ENCODE measurements at places on chromosomes 7 and 10.

DNA sequence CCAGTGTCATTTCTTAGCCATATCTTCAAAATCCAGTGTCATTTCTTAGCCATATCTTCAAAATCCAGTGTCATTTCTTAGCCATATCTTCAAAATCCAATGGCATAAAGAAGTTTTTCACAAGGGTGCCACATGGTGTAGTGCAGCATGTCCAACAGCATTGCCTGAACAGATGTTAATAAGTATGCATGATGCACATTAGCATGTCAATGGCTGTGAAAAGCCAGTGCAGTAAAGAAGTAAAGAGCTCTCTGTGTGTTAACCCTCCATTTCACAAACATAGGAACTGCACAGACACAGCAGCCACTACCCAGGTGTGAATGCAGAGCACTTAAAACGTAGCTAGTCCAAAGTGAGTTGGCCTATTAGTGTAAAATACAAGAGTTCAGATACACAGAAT is 89.8 kb downstream of the GNAI1 start:
- DNase-seq, result no peak

DNA sequence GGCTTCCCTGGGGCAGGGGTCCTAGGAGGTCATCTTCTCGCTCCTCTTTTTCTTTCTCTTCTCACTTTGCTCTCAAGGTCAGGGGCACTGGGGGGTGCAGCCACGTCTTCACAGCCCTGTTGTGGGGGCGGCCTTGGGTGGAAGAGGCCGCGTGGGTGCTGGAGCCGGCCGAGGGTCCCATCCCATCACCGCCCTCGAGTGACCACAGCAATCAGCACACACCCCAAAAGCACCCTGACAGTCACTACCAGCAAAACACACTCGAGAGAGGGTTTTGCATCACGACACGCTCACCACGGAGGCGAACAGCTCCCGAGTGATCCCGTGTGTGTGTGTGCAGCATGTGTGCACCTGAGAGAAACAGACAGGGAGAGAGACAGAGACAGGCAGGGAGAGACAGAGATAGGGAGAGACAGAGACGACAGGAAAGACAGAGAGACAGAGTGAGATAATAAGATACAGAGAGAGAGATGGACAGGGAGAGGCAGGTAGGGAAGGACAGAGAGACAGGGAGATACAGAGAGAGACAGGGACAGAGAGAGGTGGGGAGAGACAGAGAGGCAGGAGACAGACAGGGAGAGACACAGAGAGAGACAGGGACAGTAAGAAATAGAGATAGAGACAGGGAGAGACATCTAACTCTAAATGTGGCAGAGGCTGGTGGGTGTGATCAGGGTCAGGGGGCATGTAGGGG is 100.9 kb downstream of the WDR37 start:
- no peak for DNase-seq

GRCh38 chr7:134514663-134515062 is 12.7 kb upstream of the AKR1B10 start:
- DNase-seq, result peak; percentile 29

GRCh38 chr7:141495057-141495456 is 56.2 kb upstream of the AGK start:
- no peak for DNase-seq

DNA sequence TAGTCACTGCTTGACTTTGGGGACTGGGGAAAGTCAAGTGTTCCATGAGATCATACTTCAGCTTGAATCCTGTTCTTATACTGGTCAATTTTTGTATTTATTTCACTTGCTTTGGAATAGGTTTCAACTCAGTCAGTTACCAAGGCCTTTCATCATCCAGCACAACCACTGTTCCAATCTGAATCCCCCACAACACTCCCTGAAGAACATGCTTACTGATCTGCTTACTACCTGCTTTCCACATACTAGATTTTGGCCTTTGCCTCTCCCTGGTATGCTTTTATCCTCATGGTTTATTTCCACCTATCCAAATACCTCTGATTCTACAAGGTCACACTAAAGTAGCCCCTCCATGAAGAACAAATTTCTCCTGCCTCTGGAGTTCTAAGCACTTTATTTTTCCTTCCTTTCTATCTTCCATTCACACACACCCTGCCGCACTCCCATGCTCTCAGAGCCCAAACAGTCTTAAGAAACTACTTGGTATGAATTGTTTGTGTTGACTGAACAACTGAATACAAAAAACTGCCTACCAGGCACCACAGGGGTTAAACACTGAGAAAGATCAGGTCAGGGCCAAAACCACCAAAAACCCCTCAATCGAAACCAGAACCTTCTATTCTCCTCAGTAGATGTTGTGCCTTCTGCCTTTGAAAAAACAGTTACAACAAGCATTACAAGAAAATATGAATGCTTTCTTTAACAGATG is 178.1 kb downstream of the AVL9 start:
- DNase-seq, result no peak

DNA sequence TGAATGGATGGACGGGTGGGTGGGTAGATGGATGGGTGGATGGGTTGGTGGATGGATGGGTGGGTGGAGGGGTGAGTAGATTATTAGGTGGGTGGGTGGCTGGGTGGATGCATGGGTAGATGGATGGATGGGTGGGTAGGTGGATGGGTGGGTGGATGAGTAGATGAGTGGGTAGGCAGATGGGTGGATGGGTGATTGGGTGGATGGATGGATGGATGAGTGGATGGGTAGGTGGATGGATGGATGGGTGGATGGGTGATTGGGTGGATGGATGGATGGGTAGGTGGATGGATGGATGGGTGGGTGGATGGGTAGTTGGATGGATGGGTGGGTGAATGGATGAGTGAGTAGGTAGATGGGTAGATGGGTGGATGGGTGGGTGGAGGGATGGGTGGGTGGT is 59.6 kb upstream of the ADGRA1 start:
- DNase-seq, result no peak

GRCh38 chr10:118662228-118663035 is 67.0 kb upstream of the PRLHR start:
- DNase-seq, result no peak

DNA sequence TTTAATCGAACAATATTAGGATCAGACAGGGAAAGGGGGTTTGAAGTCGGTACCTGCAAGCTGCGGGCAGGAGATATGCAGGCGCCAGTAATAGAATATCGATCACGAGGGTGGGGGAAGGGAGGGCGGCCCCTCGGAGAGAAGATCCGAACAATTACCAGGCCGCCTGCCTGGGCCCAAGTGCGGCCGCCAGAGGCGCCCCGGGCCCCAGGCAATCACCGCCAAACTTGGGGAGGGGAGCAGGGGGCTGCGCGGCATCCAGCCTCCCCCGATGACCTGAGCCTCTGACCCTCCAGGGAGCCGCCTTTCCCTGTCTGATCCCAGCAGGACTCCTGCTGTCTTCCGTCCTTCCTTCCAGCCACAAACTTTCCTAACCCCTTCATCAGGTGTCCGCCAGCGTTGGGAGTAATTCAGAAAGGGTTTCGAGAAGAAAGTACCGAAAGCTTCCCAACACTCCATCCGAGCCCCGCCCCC is 1.1 kb downstream of the NKX1-2 start:
- DNase-seq, result no peak

DNA sequence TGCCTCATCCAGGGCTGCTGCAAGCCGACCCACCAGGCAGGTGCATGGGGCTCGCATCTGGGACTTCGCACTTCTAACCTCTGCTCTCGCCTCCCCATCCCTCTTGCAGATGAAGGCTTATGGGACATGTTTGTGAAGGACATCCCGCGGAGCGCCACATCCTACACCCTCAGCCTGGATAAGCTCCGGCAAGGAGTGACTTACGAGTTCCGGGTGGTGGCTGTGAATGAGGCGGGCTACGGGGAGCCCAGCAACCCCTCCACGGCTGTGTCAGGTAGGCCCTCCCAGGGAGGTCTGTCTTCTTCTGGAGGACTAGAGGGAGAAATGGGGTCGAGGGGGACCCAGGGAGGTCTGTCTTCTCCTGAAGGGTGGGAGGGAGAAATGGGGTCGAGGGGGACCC is 448.9 kb upstream of the FOXK1 start:
- no peak for DNase-seq

DNA sequence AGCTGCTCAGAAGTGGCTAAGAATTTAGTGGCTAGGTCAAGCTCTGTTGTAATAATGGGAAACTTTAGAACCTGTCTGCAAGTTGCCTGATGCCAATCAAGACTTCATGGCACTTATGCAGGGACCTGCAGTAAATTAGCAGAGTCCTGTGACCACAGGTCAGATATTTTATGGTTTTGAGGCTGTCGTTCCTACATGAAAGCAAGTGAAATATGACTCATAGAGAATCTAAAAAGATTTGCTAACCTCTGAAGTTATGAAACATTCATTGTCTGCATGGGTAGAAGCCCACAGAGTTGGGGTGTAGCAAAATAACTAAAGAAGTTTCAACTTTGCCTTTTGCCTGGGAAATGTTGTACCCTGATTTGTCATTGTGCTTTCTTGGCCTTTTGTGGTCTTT is 32.3 kb downstream of the SLC39A12 start:
- no peak for DNase-seq

GRCh38 chr10:30683496-30683895 is 53.9 kb upstream of the LYZL2 start:
- no peak for DNase-seq

DNA sequence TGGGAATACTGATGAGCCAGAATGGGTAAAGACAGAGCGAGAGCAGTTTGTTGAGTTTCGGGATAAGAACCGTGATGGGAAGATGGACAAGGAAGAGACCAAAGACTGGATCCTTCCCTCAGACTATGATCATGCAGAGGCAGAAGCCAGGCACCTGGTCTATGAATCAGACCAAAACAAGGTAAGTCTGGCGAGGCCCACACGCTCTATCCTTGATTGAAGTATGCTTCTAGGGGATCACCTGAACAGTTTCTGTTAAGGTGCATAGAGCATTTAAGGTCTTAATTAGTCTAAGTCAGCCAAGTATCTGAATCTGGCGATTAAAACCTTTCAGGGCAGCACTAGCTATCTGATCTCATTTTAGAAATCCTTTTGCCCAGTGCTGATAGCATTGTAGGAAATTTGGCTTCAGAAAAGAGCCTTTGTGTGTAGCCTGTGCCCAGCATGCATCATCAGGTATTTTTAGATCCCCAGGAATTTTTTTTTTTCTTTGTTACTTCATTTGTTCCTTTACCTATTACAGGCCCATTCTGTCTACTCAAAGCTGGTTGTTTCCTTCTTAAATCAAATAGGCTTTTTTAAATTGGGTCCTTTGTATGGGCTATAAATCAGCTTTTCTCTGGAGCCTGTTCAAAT is 8.0 kb downstream of the OPN1SW start:
- no peak for DNase-seq

- no peak for DNase-seq
Observed at GRCh38 chr10:112721080-112721698, 228.9 kb upstream of the TCF7L2 start.

DNA sequence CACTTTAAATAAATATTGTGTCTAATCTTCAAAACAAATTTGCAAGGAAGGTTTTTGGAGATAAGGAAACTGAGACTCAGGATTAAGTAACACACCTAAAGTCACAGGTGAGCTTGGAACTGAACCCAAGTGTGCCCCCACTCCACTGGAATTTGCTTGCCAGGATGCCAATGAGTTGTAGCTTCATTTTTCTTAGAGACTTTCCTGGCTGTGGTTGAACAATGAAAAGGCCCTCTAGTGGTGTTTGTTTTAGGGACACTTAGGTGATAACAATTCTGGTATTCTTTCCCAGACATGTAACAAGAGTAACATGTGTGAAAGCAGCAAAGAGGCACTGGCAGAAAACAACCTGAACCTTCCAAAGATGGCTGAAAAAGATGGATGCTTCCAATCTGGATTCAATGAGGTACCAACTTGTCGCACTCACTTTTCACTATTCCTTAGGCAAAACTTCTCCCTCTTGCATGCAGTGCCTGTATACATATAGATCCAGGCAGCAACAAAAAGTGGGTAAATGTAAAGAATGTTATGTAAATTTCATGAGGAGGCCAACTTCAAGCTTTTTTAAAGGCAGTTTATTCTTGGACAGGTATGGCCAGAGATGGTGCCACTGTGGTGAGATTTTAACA is 1.5 kb downstream of the IL6 start:
- peak; percentile 36 for DNase-seq

- no peak for DNase-seq
Observed at GRCh38 chr10:18216482-18216881, 76.3 kb downstream of the CACNB2 start.

DNA sequence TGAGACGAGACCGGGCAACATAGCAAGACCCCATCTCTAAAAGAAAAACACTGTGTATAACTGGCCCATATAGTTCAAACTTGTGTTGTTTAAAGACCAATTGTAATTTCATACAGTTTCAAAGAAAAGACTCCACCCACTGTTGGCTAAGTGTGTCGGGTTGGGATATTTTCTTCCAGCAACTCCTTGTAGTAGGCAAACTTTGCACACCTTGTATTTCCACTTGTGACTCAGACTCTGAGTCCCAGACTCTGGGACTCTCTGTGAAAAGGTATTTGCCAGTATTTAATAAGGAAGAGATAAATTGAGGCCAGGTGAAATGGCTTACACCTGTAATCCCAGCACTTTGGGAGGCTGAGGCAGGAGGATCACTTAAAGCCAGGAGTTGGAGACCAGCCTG is 29.3 kb upstream of the RHBDD2 start:
- DNase-seq, result no peak

DNA sequence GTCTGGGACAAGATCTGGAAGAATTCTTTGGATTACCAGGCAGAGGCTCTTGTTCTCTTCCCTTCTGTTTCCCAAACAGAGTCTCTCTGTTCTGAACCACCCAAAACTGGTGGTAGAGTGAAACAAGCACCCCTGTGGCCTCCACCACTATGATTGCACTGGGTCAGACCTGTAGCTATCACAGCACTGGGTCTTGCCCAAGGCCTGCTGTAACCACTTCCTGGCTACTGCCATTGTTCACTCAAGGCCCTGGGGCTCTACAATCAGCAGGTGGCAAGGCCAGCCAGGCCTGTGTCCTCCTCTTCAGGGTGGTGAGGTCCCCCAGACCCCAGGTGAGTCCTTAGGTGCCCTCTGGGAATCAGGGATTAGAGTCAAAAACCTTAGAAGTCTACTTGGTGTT is 4.1 kb upstream of the LRRC17 start:
- DNase-seq, result no peak
